ENCODE measurements at places on chromosomes 11 and 22.

GRCh38 chr22:48811885-48812284 is 1015.8 kb downstream of the BRD1 start:
- DNase-seq = no peak

DNA sequence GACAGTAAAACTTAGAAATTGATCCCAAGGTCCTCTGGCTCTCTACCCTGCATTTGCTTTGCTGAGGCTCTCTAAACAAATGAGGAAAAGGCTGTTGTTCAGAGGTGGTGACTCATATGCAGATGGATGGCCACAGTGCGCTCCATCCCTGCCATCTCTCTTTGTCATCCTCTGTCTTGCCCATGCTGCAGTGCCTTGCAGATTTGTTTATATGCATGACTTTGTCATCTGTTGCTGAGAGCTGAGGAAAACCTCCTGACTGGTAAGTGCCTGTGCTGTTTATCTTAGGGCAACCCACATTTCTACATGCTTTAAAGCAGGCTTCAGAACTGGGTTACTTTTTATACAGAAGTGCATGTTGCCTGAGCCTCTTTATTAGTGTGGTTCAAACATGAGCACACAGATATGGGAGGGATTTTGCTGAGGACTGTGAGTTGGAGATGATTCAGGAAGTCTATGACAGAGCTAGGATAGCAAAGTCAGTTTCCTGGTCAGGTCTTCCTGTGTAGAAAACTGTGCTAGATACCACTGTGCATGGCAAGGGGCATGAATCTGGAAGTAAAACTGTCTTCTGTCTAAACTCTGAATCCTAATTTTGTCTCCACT is 57.4 kb downstream of the JAM3 start:
- no peak for DNase-seq

GRCh38 chr11:35641171-35641897 is 21.2 kb upstream of the TRIM44 start:
- no peak for DNase-seq

GRCh38 chr11:74783241-74783871 is 34.7 kb downstream of the RNF169 start:
- DNase-seq = peak; percentile 25

DNA sequence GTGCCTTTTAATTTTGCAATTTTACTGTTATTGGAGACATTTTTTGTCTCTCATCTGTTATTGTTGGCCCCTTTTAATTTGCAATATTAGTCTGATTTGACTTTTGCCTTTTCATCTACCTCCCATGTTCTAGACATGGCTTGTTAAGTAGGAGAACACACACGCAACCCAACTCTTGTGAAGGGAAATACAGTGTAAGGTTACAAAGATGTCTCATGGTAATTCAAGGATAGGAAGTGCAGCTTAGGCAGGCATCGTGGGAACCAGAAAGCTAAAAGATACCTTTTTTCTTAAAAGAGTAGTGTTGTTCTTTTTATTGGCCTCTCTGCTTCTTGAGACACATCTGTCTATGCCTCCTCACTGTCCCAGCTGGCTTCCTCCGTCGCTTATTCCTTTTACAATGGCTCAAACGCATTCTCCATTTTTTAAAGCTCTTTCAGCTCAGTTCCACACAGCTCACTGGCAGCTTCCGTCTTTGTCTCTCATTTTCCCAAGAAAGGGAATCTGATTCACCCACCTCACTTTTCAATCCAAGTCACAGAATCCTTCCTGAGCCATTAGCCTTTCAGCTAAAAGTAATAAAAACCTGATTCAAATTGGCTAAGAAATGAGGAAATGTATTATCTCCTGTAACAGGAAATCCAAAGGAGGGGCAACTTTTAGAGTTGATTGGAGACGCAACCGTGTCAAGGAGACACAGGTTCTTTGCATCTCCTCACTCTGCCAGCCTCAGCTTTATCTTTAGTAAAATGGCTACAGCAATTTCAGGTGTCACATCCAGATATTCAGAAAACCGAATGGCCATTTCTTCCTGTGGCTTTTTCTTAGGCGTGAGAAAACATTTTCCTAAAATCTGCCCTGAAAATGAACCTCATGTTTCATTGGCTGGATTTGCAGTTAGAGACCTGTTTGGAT is 57.2 kb downstream of the SIK2 start:
- DNase-seq = no peak

- no peak for DNase-seq
These were observed 206.8 kb upstream of the NTM start for GRCh38 chr11:131163613-131164012.

DNA sequence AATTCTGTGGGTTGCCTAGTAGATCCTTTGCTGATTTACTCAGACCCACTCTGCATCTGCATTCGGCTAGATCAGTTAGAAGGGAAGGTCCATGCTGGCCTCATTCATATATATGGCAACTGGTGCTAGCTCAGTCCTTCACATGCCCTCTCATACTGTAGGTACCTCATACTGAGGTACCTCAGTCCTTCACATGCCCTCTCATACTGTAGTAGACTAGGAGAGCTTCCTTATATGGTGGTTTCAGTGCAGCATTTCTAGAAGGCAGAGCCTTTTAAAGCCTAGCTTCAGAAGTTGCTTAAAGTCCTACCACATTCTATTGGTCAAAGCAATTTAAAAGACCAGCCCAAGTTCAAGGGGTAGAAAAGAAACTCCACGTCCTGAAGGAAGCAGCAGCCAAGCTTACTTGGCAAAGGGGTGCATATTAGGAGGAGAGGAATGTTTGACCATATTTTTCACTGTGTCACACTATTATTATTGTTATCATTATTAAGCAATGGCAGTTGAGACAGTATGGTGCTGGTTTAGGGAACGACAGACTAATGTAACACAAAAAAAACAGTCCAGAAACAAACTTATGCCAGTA is 356.4 kb downstream of the DYNC2H1 start:
- DNase-seq = no peak

- DNase-seq = no peak
These were observed 40.7 kb downstream of the LRP5 start for GRCh38 chr11:68353118-68353517.

DNA sequence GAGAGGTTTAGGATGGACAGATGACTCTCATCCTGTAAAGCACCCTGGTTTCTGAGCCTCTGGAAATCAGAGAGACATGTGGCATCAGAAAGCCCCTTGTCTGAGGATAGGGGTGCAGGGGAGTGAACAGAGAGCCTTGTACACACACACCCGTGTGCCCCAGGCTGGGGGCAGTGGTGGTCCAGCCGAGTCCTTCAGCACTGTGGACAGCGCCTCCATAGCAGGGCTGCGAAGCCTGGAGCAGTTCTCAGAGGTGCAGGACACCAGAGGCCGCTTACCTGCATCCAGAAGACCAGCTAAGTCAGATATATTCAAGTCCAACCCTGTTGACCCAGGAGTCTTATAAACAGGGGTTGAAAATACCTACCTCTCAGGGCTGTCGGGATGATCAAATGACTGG is 11.5 kb upstream of the IGSF9B start:
- DNase-seq = no peak
